ENCODE measurements at places on chromosomes 5 and 9. TPM values are rescaled to one million over a fixed set of nuclear protein-coding genes. Genes with fewer than 3 reads are reported as not detected.

The PCA3 gene
- not detected for total RNA-seq

The ACTBL2 gene
- 0.12 TPM for total RNA-seq

The HAVCR2 gene
- 1.8 TPM for total RNA-seq

The PTGR1 gene
- 38.8 TPM for total RNA-seq

The ARID3C gene
- not detected for total RNA-seq

The GABRA1 gene
- total RNA-seq, result not detected

The GPX3 gene
- total RNA-seq, result 2,222 TPM

- no peak for DNase-seq
Observed at GRCh38 chr5:158545949-158546530, 553.7 kb downstream of the EBF1 start.

DNA sequence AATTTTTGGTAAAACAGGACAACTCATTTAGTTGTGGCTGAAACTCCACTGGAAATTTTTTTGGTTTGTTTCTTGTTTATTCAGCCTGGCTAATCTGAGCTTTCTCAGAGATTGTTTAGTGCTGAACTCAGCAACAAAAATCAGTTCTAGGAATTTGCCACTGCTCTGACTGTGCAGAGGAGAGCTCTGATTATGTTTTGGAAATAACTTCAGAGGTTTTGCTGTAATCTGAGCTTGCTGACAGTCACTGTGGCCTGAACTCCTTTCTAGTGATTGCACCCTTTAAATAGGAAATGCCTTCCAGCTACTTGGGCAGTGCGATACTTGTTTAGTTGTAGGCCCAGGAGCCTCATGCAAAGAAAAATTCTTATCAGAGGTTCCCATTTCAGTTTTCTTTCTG is 60.2 kb downstream of the OSTF1 start:
- no peak for DNase-seq

- DNase-seq, result no peak
Observed at GRCh38 chr9:110606179-110606790, 26.7 kb upstream of the SVEP1 start.

DNA sequence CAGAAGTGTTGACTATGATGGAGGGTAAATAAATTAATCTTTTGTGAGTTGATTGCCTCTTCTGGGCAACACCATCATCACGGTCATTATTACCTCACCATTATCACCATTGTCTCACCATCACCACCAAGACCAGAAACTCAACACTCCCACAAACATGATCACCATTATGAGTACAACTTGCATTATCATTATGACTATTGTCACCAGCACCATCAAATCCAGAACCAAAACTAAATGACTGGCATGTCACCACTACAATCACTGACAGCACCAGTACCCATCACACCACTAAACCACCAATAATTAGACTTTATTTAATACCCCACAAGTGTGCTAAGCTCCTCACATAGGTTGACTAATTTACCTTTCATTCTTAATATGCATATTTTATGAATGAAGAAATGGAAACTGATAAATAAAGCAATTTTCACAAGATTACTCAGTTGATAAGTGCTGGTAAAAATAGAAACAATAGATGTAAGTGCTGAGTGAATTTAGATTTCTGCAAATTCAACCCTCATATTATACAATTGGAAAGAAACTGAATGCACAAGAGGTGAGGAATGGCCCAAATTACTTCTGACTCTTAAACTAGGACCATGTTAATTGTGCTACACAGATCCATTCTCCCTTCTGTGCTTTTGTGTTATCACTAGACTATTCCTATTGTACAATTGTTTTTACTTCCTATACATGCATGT is 517.8 kb upstream of the PAPPA start:
- DNase-seq, result no peak

DNA sequence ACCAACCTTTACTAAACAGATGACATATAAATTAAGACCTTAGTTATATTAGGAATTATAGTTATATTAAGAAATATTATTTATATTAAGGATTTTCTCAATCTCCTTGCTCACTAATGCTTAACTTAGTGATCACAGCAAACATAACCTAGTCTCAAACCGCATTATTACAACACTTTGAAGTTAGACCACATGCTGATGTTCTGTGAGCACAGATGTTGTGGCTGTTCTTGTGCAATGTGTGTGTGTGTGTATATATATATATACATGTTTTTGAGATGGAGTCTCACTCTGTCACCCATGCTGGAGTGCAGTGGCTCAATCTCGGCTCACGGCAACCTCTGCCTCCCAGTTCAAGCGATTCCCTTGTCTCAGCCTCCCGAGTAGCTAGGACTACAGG is 20.5 kb downstream of the ELP1 start:
- no peak for DNase-seq

GRCh38 chr5:124583469-124584350 is 162.7 kb downstream of the ZNF608 start:
- no peak for DNase-seq

DNA sequence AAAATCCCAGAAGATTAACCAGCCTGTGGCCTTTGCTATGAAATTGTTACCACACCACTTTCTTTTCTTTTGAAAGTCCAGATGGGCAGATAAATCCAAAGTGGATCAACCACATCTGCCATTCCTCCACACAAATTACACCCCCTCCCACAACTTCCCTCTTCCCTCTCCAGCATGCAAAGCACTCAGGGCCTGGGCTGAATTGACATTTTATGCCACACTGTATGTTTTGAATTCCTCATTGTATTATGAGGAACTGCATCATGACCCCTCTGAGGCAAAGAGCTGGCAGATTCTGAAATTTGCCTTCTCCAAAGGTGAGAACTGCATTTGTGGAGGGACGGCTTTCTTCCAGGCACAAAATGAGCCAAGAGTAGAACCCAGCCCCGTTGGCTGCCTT is 589.2 kb upstream of the KLF4 start:
- DNase-seq, result no peak

GRCh38 chr9:82242285-82242963 is 253.9 kb downstream of the SPATA31D1 start:
- no peak for DNase-seq

GRCh38 chr9:89278551-89278950 is 32.4 kb upstream of the CKS2 start:
- DNase-seq, result no peak

GRCh38 chr9:115808108-115808507 is 345.5 kb upstream of the PAPPA start:
- no peak for DNase-seq

All from right atrium auricular region (tissue), 2 donors.